ENCODE measurements at places on chromosomes 2 and 18. TPM values are rescaled to one million over a fixed set of nuclear protein-coding genes. Genes with fewer than 3 reads are reported as not detected.

The KIF5C gene
- total RNA-seq = 0.46 TPM

The DUSP2 gene
- 0.38 TPM for total RNA-seq

The RBM44 gene
- total RNA-seq = 0.30 TPM

The ANKRD30B gene
- total RNA-seq = not detected

The CD8B2 gene
- not detected for total RNA-seq

The SRBD1 gene
- total RNA-seq = 8.3 TPM

The ORC2 gene
- total RNA-seq = 14.0 TPM

The GRHL1 gene
- 0.84 TPM for total RNA-seq

The NPHP1 gene
- total RNA-seq = 6.7 TPM

The SLC11A1 gene
- total RNA-seq = 0.08 TPM

The CAD gene
- 56.9 TPM for total RNA-seq

The UGT1A8 gene
- 0.05 TPM for total RNA-seq

The SERPINB10 gene
- total RNA-seq = not detected

The TRIM43 gene
- total RNA-seq = not detected

The RNU2-63P gene
- not detected for total RNA-seq

The GAD1 gene
- total RNA-seq = 0.39 TPM

The IL1R1 gene
- 35.7 TPM for total RNA-seq

The TPO gene
- total RNA-seq = 0.14 TPM

The LRP2 gene
- 0.02 TPM for total RNA-seq

The ACAA2 gene
- total RNA-seq = 49.3 TPM

The GAREM1 gene
- total RNA-seq = 5.2 TPM

The TWIST2 gene
- 8.2 TPM for total RNA-seq

The C2orf78 gene
- not detected for total RNA-seq

The TTC21B gene
- total RNA-seq = 3.6 TPM

The FAM110C gene
- 0.21 TPM for total RNA-seq

The SLC4A3 gene
- total RNA-seq = 3.2 TPM

The ACADL gene
- 0.14 TPM for total RNA-seq

The NTSR2 gene
- not detected for total RNA-seq

The DCC gene
- total RNA-seq = not detected

The VAMP5 gene
- total RNA-seq = 0.25 TPM

The GALNT13 gene
- 9.1 TPM for total RNA-seq

The VWA3B gene
- total RNA-seq = not detected

The DSEL gene
- total RNA-seq = 0.43 TPM

The SERPINB13 gene
- not detected for total RNA-seq

The ALPP gene
- 12.1 TPM for total RNA-seq

The SLC23A3 gene
- total RNA-seq = 0.82 TPM

The SPEG gene
- 7.0 TPM for total RNA-seq

The SCN1A gene
- total RNA-seq = not detected

The ZBTB7C gene
- 0.23 TPM for total RNA-seq

The BOLL gene
- total RNA-seq = not detected

The EPAS1 gene
- 89.4 TPM for total RNA-seq

The STK39 gene
- total RNA-seq = 18.1 TPM

The ANO7 gene
- 2.0 TPM for total RNA-seq

The PRKD3 gene
- total RNA-seq = 17.6 TPM

The RALBP1 gene
- total RNA-seq = 29.2 TPM

The RAB11FIP5 gene
- 35.3 TPM for total RNA-seq

The CCDC85A gene
- total RNA-seq = 0.32 TPM

The PCARE gene
- total RNA-seq = not detected

The SPDYA gene
- 0.20 TPM for total RNA-seq

Measured in A549 treated with Hydrocortisone at 1 μM for 4 hours (cell line).